ENCODE measurements at places on chromosomes 2 and 18.

GRCh38 chr2:6475155-6475940 lies 390.4 kb downstream of the CMPK2 start:
- no peak for DNase-seq

DNA sequence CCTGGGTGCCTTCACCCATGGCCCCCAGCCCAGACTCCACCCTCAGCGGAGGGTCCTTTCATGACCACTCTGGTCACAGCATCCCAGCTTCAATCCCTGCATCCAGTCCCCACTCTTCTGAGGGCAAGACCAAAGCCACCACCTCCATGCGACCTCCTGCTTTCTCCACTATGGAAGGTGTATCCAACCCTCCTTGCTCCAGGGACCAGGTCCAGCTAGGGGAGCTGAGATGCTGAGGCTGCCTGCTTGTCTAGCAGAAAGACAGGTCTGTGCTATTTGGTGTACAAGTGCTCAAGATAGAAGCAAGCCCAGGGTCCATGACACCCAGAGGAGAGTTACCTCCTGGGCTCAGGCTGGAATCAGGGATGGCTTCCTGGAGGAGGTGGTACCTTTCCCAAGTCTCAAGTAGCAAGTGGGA lies 73.8 kb upstream of the RAB6C start:
- no peak for DNase-seq

- DNase-seq = no peak
Measured at GRCh38 chr2:73949802-73950201, 23.1 kb downstream of the DGUOK start.

DNA sequence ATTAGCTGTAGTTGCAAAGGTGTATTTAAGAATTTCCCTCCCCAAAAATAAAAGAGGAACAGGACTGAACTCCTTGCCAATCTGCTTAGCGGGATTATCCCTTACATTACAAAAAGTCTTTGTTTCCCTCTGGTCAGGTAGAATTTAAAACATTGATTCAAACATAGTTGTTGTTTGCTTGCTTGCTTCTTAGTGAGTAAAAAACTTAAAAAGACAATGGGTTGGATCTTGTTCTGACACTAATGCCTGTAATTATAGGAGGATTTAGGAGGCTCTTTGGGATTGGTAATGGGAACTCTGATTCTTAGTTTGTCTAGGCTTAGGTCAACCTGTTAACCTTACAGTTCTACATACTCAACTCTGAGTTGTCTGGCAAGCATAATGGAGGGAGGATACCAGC lies 3.7 kb upstream of the CEBPZOS start:
- DNase-seq = no peak

GRCh38 chr2:138298120-138298814 lies 203.3 kb upstream of the SPOPL start:
- no peak for DNase-seq

- no peak for DNase-seq
Measured at GRCh38 chr2:11257964-11258363, 86.5 kb downstream of the ROCK2 start.

DNA sequence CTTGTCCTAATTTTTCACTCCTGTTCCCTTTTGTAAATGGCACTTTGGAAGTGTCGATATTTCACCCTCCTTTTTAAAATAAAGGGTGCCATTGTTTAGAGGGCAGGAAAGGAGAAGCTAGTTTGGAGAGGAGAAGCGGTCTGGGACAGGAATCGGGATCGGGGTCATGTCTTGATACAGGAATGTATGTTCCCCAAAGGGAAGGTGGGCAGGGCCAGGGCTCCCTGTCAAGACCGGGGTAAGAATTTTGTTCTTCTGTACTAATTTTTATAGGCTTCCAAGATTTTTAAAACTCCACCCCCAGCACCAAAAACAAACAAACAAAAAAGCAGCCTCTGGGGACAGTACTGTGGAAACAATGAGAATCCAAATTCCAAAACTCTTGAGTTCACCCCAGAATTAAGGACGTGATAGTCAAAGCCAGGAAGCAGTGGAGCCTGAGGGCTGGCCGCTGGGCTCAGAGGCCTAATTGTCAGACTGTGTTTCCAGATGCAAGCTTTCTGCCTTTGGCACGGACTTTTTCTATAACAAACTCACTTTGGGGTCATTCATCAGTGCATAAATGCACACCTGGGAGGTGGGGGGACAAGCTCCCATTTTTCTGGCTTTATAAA lies 250.4 kb upstream of the SIX2 start:
- DNase-seq = no peak

DNA sequence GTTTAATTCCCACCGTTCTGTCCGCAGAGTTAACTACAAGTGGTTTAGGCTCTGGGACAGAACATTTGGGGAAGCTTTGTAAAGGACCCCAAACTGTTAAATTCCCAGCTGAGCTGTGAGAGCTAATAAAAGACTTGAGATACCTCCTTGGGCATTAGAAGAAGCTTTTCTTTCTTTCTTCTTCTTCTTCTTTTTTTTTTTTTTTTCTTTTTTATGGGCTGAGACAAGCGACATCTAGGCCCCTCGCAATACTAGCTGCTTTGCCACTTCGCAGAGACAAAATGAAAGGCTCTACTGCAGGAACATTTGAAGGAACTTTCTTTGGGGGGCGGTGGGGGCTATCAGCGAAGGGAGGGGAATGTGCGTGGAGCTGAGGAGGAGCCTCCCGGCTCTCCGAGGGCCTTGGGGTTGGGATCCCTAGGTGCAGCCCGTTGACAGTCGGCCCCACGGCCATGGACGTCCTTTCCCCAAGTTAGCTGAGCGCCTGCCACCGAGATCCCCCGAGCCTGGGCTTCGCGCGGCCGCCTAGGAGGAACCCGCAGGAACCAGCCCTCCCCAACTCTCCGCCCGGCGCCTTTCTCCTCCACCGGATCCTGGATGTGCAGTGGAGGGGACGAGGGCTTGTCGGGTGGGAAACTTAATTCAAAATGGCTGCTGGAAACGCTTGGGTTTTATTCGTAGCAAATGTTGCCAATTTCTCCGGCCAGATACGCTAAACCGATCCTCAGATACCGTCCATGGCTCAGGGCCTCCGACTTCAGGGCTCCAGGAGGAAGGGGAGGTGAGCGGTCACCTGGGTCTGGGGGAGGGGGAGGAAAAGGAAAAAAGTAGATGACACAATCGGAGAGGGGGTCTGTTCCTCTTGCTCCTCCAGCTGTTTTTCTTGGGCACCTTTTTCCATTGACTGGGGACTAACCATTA lies 4.2 kb downstream of the MEIS1 start:
- DNase-seq = no peak

DNA sequence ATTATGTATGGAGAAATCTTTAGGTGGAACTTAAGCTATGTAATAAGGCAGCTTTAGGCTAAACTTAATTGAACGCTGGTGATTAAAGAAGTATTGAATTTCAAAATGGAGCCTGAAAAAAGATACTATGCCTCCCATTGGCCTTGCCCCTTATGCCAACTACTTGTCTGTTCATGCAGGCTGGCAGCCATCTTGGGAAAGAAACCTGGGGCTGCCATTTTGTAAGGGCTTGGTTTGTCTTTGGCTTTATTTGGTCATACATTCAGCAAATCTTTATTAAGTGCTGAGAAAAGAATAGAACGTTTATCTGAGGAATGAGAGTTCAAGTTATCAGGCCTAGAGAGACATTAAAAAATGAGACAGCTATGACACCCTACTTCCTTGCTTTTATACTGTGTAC lies 231.3 kb downstream of the KCNE4 start:
- DNase-seq = no peak

DNA sequence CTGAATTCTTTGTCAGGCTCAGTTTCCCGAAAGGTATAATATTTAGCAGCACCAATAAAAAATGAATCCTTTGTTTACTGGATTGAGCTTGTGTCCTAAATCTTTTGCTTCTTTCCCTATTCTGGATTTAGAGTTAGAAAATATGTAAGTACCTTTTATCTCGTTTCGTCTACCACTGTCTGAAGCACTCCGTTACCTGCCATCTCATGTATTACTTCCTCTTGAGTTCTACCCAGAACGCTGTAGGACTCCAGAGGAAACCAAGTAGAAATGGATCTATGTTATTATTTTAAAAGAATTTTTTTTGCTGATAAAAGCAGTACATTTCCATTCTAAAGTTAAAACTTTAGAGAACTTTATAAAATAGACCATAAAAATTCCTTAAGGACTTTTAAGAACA lies 13.5 kb downstream of the ANKRD12 start:
- no peak for DNase-seq

GRCh38 chr2:186641807-186642321 lies 52.0 kb upstream of the FAM171B start:
- no peak for DNase-seq

DNA sequence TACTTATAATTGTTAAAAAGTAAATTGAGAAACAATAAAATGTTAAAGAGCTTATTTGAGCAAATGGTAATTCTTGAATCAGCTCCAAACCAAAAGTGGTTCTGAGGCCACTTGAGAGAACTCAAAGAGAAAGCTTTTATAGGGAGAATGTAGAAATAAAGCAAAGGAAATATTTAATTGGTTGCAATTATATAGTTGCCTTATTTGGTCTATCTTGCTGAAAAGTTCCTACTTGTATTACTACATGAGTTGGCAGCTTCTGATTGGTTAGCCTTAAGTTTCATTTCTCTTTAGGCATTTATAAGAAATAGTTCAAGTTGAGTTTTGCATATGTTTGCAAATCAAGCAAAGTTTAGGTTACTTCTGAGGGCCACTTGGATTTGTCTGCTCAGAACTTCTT lies 38.1 kb downstream of the SCN2A start:
- DNase-seq = no peak

- DNase-seq = no peak
Measured at GRCh38 chr2:22950431-22950830, 434.5 kb upstream of the KLHL29 start.

DNA sequence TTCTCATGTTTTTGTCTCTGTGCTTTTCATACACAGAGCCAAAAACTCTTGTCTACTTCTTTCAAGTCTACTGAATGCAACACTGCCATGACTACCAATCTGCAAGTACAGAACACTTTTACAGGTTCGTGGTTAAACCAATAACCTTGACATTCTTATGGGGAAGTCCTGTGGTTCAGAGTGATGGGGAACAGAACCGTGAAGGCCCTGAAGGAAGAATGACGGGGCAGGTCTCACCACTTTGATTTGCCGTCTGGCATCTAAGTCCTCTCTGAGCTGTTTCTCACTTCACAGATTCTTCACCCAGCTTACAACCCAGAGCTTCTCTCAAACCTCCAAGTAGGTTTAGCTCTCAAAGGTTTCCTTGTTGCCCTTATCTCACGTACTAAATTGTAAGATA lies 117.5 kb upstream of the SNTG2 start:
- no peak for DNase-seq

DNA sequence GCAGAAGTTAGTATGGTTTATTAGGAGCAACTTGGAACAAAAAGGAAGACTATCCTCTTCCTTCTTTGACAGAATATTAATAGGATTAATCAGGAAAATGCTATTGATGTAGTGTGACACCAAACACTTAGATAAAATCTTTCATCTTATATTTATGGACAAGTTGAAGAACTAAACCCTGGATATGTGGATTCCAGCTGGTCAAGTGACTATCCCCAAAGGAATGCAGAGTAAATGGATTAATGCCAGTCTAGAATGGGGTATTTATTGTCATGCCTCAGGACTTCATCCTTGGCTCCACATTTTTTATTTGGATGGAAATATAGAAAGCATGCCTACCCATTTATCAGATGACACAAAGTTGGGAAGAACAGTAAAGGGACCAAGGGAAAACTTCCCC lies 124.0 kb upstream of the TTC39C start:
- DNase-seq = no peak

DNA sequence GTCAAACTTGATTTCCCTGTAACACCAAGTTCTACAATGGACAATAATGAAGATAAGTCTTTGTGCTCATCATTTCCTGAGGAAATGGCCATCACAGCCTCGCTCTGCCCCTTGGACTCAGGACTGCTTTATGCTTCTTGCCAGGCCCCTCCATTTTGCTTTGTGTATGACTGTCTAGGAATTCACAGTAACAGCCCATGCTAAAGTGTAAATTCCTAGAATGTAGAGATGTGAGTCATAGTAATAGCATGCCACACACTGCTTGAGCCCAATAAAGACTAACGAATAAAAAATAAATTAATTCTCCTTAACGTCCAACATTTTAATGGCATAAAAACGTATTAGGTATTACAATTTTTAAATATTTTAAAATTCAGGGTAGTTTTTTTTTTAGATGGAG lies 226.5 kb downstream of the PID1 start:
- no peak for DNase-seq

DNA sequence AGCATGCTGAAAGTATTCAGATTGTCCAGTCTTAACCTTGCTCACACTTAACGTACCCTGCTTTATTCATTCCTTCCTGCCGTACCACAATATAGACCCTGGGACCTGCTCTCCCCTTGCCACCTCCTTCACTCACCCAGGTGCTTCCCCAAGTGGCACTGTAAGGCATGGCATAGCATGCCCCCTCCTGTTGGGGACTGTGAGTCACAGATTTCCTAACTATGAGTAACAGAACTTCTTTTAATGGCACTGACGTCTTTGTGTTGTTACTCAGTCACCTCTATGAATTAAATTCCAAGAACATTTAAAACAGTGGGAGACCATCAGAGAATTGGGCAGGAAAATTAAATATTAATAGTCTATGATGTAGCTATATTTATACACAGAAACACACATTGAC lies 117.2 kb downstream of the CTNNA2 start:
- DNase-seq = no peak

- DNase-seq = no peak
Measured at GRCh38 chr18:48833701-48834412, 116.9 kb downstream of the SMAD7 start.

- DNase-seq = no peak
Measured at GRCh38 chr2:206031162-206031784, 54.7 kb downstream of the INO80D start.

DNA sequence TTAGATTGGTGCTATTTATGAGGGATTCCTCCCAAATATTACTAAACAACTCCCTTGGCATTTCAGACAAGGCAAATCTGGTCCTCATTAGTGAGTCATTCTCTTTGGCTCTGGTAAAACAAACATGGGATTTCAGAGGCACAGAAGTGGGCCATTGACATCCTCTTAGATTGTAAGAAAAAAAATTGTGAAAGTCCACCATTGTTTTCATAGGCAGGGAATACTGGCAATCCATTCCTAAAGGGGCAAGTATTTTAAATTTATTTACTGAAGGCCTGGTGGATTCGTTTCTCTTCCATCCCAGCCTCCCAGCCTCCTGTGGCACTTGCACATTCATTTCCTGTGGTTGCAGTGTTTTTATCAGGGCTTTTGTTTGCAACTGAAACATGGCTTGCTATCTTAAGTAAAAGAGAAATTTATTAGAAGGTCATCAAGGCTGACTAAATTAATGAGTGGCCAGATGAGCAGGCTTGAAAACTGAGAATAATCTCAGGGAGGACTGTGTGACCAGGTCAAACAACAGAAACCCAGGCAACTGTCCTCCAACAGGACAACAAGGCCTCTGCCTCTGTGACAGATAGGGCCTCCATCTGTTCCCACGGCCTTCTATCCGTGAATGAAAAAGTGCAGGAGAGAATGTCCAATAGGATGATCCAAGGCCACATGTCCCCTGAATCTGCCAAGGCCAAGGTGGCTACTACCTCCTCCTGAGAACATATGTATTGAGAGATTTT lies 23.1 kb upstream of the TNFAIP6 start:
- no peak for DNase-seq

GRCh38 chr2:237358721-237359517 lies 55.0 kb downstream of the COL6A3 start:
- no peak for DNase-seq
